Gastroesophageal sphincter (tissue), 4 donors: ENCODE measurements at places on chromosomes 13 and 19. TPM values are rescaled to one million over a fixed set of nuclear protein-coding genes. Genes with fewer than 3 reads are reported as not detected.

The NLRP5 gene
- not detected for total RNA-seq

The PLPPR3 gene
- not detected for total RNA-seq

The OR4F17 gene
- not detected for total RNA-seq

The PINLYP gene
- 6.2 TPM for total RNA-seq

The ERICH4 gene
- not detected for total RNA-seq

The ZNF302 gene
- total RNA-seq = 30.8 TPM

The CEACAM4 gene
- 0.93 TPM for total RNA-seq

The CKM gene
- total RNA-seq = not detected

The C1QTNF9 gene
- 2.4 TPM for total RNA-seq

The CEACAM21 gene
- total RNA-seq = not detected

The KIR2DL3 gene
- total RNA-seq = 0.25 TPM

The SIGLEC7 gene
- 4.4 TPM for total RNA-seq

The ACP5 gene
- 9.3 TPM for total RNA-seq

The CGB3 gene
- total RNA-seq = not detected

The GJA3 gene
- total RNA-seq = 0.04 TPM

The STARD13 gene
- total RNA-seq = 47.9 TPM

The RFPL4AL1 gene
- total RNA-seq = not detected

The ZNF569 gene
- total RNA-seq = 6.9 TPM

The DGKH gene
- 32.5 TPM for total RNA-seq
